ENCODE measurements at places on chromosomes 7 and 10.

GRCh38 chr7:37061849-37062559 lies 337.7 kb upstream of the AOAH start:
- no peak for DNase-seq

GRCh38 chr10:103842605-103843004 lies 12.8 kb downstream of the SH3PXD2A start:
- DNase-seq: no peak

DNA sequence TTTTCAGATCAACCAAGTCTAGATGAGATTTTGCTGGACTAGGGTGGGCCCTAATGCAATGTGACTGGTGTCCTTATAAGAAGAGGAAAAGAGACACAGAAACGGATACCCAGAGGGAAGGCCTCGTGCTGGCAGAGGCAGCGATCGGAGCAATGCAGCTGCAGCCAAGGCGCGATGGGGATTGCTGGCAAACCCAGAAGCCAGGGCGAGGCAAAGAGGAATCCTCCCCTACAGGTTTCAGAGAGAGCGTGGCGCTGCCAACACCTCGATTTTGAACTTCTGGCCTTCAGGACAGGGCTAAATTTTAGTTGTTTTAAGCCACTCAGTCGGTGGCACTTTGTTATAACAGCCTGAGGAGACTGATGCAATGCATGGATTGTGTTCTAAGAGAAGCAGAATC lies 157.1 kb upstream of the RHEB start:
- no peak for DNase-seq

- DNase-seq: no peak
These were observed 41.0 kb downstream of the UBE2H start for GRCh38 chr7:129911790-129912189.

GRCh38 chr10:113089551-113089950 lies 139.5 kb downstream of the TCF7L2 start:
- DNase-seq: no peak

DNA sequence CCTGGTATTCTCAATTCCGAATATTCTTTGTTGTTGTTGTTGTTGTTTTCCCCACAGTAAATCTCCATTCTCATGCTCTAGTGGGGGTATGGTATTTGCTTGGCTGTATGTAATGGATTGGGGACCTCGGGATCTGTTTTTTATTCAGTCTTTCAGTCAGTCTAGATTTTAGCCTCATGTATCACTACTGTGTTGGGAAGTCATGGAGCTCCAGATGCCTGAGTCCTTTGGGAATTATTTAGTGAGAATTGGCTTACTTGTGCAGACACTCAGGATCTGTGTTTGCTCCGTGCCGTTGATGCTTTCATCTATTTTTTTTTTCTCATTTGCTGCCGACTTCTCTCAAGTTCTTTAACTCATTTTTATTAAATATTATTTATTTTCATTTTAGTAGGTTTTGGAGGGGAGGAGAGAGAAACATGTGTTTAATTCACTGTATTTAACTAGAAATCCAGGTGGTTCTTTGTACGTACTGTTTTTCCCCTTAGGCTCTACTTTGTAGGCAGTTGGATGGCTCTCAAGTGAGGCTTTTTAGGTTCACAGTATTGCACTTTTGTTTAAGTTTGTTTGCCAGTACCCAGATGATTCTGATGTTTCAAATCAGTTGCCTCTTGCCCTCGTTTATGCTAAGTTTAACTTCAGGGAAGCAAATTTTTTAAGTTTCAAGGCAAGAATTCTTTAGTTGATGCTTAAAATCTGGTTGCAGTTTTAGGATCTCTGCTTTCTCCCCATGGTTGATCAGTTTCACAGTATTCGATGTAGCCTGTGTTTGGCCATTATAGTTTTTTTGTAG lies 36.9 kb downstream of the ZNRF2 start:
- DNase-seq: no peak

DNA sequence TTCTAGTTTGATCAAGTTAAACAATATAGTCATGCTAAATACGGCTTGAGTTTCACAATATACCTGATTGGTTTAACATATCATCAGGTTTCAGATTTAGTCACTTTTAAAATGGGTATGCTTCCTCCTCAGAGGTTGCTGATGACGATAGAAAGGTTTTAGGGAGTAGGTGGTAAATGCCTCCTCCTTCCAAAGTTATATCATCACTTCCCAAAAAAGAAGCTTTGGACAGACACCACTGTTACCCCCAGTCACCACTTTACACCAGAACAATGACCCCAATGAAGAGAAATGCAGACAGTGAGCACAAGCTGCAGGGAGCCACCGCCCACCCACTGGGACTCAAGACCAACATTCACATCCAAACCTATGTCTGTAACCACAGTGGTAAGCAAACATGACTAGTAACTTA lies 244.6 kb downstream of the SORCS1 start:
- DNase-seq: no peak

Measured in stimulated activated CD4-positive, alpha-beta T cell treated with anti-CD3 and anti-CD28 coated beads, Interleukin-15, amount 100 ng/mL, for 1 hour (primary cell).